ENCODE measurements at places on chromosomes 11 and 22. TPM values are rescaled to one million over a fixed set of nuclear protein-coding genes. Genes with fewer than 3 reads are reported as not detected.
A peak's percentile ranks its signal among the peaks of the same experiment; 100 is the strongest.

DNA sequence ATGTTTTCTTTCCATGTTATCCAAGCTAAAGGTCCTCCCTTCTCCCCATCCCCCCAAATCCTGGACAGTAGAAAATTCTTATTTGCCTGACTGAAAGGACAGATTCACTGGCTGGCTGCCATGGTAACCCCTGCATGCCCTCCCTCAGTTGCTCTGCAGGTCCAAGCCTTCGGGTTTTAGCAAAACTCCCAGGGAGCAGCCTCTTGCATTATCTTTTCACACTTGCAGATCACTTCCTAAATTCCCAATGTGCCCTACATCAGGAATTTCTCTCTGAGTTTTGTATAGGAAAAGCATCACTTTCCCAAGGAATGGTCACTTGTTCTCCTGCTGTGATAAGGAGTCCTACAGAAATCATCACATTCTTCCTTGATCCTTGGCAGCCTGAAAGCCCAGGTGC, 75.0 kb upstream of the TENM4 start:
- no peak overlapping the region for H3K27ac ChIP-seq
- H3K27me3 ChIP-seq, result no peaks in the 10 kb centered on the region
- H3K4me3 ChIP-seq, result no peak overlapping the region
- no peak for DNase-seq

The UBQLNL gene
- 0.42 TPM for total RNA-seq

The FGF4 gene
- not detected for total RNA-seq

The GGT1 gene
- 2.5 TPM for total RNA-seq

GRCh38 chr11:88480223-88480622, 142.7 kb upstream of the CTSC start:
- no peaks in the 10 kb centered on the region for H3K27me3 ChIP-seq
- H3K27ac ChIP-seq, result no peak overlapping the region
- no peaks in the 10 kb centered on the region for H3K36me3 ChIP-seq
- no peak overlapping the region for H3K4me3 ChIP-seq
- no peaks in the 10 kb centered on the region for H3K4me1 ChIP-seq

- no peak for DNase-seq
- H3K4me1 ChIP-seq, result peaks cover 49% of the 10 kb centered on the region
- peaks cover 23% of the 10 kb centered on the region for H3K36me3 ChIP-seq
- H3K27me3 ChIP-seq, result no peaks in the 10 kb centered on the region
Measured at GRCh38 chr22:31160328-31160978, 471 bp downstream of the RNF185 start.

The PLEKHB1 gene
- total RNA-seq, result 37.8 TPM

- no peak overlapping the region for H3K27ac ChIP-seq
- no peak overlapping the region for H3K4me3 ChIP-seq
- H3K36me3 ChIP-seq, result no peaks in the 10 kb centered on the region
Measured at GRCh38 chr11:134541951-134542350, 129.9 kb upstream of the B3GAT1 start.

The YPEL4 gene
- total RNA-seq, result 2.5 TPM

GRCh38 chr11:82786836-82787235, 53.2 kb upstream of the FAM181B start:
- DNase-seq, result no peak
- H3K27ac ChIP-seq, result no peak overlapping the region
- H3K36me3 ChIP-seq, result no peaks in the 10 kb centered on the region
- peaks cover 6% of the 10 kb centered on the region for H3K4me1 ChIP-seq

The MAP6 gene
- 20.7 TPM for total RNA-seq

DNA sequence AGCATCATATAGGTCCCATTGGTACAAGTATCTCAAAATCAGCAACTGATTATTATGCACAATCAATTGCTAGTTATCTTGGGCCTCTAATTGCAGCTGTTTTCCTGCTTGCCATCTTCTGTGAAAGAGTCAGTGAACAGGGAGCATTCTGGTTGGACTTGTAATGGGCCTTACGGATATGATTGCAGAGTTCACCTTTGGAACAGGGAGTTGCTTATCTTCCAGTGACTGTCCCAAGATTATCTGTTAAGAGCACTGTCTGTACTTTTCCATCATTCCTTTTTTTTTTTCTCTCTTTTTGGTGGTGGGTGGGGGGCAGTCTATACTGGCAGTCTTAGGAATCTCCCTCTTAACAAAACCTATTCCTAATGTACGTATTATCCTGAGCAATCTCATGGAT, 17.8 kb downstream of the OR8G5 start:
- no peaks in the 10 kb centered on the region for H3K36me3 ChIP-seq
- H3K27ac ChIP-seq, result no peak overlapping the region
- DNase-seq, result no peak
- H3K27me3 ChIP-seq, result no peaks in the 10 kb centered on the region
- no peaks in the 10 kb centered on the region for H3K4me1 ChIP-seq

The APOA1 gene
- total RNA-seq, result 1.4 TPM

The ADM2 gene
- total RNA-seq, result not detected

DNA sequence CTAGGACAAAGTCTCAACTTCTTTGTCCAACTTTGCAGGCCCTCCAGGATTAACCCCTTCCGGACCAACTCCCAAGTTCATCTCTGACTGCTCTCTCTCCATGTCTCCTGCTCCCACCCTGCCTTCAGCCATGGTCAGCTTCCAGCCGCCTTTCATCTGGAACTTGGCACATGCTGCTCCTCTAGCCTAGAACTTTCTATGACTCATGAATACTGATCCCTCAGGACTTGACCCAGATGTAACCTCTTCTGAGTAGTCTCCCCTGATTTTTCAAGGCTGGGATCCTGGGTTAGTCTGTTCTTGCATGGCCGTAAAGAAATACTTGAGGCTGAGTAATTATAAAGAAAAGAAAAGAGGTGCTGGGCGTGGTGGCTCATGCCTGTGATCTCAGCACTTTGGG, 5.2 kb upstream of the SLC15A3 start:
- no peak for DNase-seq
- no peaks in the 10 kb centered on the region for H3K36me3 ChIP-seq
- no peaks in the 10 kb centered on the region for H3K27me3 ChIP-seq
- H3K27ac ChIP-seq, result no peak overlapping the region
- peaks cover 22% of the 10 kb centered on the region for H3K4me1 ChIP-seq

DNA sequence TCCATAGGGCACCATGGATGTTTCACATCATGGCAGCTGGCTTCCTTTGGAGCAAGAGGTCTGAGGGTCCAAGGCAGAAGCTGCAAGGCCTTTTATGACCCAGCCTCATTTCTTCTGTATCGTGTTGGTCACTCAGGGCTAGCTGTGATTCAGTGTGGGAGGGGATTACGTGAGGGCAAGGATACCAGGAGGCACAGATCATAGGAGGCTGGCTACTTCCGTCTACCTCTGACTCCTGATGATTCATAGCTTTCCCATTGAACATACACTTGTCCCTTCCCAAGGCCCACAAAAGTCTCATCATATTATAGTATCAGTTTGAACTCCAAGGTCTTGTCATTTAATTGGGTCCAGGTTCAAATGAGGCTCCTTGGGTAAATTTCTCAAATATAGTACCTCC, 135.3 kb upstream of the ZBED5 start:
- H3K36me3 ChIP-seq, result no peaks in the 10 kb centered on the region
- H3K27me3 ChIP-seq, result no peaks in the 10 kb centered on the region

- H3K4me3 ChIP-seq, result no peak overlapping the region
- no peaks in the 10 kb centered on the region for H3K27me3 ChIP-seq
- H3K4me1 ChIP-seq, result peaks cover 53% of the 10 kb centered on the region
- DNase-seq, result no peak
- H3K36me3 ChIP-seq, result no peaks in the 10 kb centered on the region
Measured at GRCh38 chr22:17949642-17950473, 74.5 kb downstream of the MICAL3 start.

DNA sequence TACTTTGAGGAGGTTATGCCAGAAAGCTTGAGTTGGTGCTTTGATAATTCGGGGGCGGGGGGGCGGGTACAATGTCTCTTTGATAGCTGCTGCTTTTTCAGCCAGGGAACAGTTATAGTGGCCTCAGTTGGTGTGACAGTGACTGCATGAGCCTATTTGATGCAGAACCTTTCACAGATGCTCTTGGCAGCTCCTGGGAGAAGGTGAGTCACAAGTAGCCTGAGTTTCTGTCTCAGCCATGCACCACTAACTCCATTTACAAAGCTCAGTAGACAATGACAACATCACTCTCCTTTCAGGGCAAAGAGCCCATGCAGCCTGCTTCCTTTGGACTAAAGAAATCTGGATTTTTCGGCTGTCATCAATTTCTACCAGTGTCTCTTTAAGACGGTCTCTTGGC, 42.1 kb upstream of the SEZ6L start:
- H3K4me3 ChIP-seq, result no peak overlapping the region
- no peak overlapping the region for H3K27ac ChIP-seq
- peak; percentile 78 for DNase-seq
- no peaks in the 10 kb centered on the region for H3K36me3 ChIP-seq
- H3K4me1 ChIP-seq, result no peaks in the 10 kb centered on the region

DNA sequence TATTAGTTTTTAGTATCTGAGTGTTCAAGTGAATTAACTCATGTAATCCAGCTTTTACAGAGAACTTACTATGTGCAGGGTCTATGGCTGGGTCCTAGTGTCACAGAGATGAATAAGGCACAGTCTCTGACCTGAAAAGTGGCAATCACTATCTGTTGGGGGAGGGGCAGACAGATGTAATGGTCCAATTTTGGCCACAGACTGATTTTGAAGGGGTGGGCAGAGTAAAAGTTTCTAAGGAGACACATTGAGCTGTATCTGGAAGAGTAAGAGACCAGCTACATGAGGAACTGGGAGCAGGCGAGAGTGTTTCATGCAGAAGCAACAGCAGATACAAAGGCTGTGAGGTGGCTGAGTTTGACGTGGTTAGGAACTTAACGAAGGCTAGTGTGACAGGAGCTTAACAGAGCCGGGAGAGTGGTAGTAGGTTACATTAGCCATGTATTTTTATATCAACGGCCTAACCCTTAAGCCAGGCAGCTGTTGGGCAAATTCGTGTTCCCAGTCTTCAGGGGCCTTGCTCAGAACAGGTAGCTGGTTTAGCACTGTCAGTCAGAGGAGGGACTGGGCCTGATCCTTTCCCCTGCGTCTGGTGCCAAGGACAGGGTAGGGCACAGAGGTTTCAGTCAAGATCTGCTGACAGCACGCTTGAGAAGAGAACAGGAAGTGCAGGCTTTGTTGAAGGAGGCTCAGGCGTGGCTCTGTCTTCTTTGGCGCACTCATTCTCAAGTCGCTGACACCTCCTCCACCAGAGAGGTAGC, 1.4 kb upstream of the STIM1 start:
- peak overlapping the region; percentile 98 for H3K4me3 ChIP-seq
- no peaks in the 10 kb centered on the region for H3K27me3 ChIP-seq
- H3K36me3 ChIP-seq, result no peaks in the 10 kb centered on the region
- no peak for DNase-seq
- peaks cover 40% of the 10 kb centered on the region for H3K4me1 ChIP-seq

- DNase-seq, result no peak
- no peak overlapping the region for H3K27ac ChIP-seq
- H3K4me1 ChIP-seq, result no peaks in the 10 kb centered on the region
- no peaks in the 10 kb centered on the region for H3K27me3 ChIP-seq
- peaks cover 97% of the 10 kb centered on the region for H3K36me3 ChIP-seq
Measured at GRCh38 chr11:68767672-68768071, 16.4 kb upstream of the TESMIN start.

GRCh38 chr11:115693002-115693401, 188.8 kb upstream of the CADM1 start:
- H3K27ac ChIP-seq, result no peak overlapping the region
- no peaks in the 10 kb centered on the region for H3K36me3 ChIP-seq
- no peak overlapping the region for H3K4me3 ChIP-seq
- no peak for DNase-seq
- H3K4me1 ChIP-seq, result peaks cover 14% of the 10 kb centered on the region

GRCh38 chr11:95699631-95700470, 89.7 kb downstream of the FAM76B start:
- no peak overlapping the region for H3K4me3 ChIP-seq
- no peak for DNase-seq
- no peaks in the 10 kb centered on the region for H3K36me3 ChIP-seq

DNA sequence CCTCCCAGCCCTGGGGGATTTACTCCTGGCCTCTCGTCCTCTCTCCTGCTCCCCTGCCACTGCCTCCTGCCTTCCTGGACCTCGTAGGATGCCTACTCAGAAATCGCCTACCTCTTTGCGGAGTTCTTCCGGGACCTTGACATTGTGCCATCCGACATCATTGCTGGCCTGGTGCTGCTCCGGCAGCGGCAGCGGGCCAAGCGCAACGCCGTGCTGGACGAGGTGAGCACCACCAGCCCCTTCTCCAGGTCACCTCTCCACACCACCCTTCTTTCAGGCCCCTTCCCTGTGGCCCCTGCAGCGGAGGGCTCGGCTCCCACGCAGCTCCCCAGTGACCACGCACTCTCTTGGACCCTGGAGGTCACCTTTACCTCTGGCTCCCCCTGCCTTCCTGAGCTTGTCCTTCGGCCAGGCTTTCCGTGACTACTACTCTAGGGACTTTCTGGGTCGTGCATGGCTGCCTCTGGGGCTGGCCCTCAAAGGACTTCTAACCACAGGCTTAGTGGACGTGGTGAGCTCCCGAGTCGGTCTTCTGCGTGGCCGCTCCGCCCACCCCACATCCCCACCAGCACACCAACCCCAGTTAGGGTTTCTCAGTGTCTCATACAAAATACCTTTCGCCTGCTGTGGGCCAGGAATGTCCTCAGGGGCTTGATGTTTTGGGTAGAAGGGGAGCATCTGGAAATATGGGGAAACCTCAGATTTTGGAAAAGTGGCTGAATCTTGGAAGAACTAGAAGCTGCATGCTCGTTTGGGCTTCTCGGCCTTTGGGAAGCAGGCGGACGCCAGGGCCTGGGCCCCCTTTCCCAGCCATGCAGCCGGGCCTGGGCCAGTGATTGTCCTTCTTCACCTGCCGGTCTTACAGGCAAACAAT, 24.1 kb upstream of the MYRF start:
- DNase-seq, result no peak
- no peak overlapping the region for H3K27ac ChIP-seq
- no peaks in the 10 kb centered on the region for H3K27me3 ChIP-seq
- peaks cover 40% of the 10 kb centered on the region for H3K4me1 ChIP-seq
- H3K36me3 ChIP-seq, result peaks cover 46% of the 10 kb centered on the region

The CELF1 gene
- total RNA-seq, result 82.6 TPM

DNA sequence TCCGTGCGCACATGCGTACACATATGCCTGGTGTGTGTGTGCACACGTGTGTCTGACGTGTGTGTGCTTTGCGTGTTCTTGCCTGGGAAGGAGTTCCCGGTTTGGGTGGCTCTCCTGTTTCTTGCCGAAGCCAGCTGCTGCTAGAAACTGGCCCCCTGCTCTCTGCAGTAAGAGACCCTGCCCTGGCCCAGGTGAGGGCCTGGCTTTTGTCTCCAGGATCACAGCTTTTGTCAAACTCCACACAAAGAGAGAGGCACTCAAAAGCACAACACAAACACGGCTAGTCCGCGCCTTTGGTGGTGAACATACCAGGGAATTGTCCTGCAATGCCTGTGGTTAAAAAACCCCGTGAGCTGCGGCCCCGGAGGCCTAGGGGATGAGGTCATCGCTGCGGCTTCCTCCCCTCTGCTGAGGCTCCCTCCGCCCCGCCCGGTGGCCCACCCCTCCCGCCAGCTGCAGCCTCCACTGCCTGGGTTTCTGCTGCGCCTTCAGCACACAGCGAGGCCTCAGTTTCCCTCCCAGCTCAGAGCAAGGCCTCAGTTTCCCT, 88.9 kb downstream of the KCNQ1 start:
- H3K27me3 ChIP-seq, result no peaks in the 10 kb centered on the region
- H3K36me3 ChIP-seq, result no peaks in the 10 kb centered on the region
- H3K4me1 ChIP-seq, result peaks cover 17% of the 10 kb centered on the region

All from esophagus muscularis mucosa (tissue), 4 donors.